ENCODE measurements at places on chromosomes 16 and 17.

GRCh38 chr17:3845291-3845620 lies 790 bp downstream of the NCBP3 start:
- DNase-seq = peak; percentile 51

GRCh38 chr17:72714357-72714966 lies 378.0 kb downstream of the SLC39A11 start:
- DNase-seq = no peak

DNA sequence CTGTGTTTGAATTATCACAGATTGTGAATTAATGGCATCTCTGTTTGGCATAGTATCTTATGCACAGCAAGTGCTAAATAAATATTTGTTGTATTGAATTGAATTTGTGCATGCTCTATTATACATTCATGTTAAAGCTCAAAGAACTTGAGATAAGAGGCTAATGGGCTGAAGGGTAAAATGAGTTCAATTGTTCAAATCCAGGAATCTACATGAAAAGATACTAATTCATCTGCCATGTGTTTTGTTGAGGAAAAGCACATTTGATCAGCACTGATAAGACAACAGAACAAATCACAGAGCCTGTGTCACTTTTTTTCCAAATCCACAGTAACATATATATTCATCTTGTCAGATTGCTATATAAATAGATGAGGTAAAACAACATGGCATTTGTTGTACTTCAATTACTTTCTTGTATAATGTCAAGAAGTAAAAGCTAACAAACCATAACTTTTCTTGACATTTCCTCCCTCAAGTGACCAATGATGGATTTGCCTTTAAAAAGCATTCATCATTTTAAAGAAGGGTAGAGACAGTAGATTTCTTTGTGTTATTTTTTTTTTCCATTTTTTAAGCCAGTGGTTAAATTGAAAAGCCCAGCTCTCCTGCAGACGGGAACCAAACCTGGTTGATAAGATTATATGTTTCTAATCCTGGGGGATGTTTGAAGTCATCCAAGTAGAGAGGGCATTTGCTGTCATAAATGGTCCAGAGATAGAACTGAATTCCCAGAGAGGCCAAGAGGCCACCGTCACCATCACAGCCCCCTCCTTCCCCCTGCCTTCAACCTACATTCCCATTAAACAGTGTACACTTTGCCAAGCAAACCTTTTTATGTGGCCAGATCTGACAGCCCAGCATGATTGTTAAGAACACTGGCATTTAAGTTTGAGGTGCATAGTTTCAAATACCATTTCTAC lies 123.0 kb downstream of the CHD9NB start:
- no peak for DNase-seq

GRCh38 chr17:13395862-13396261 lies 205.9 kb downstream of the HS3ST3A1 start:
- no peak for DNase-seq

DNA sequence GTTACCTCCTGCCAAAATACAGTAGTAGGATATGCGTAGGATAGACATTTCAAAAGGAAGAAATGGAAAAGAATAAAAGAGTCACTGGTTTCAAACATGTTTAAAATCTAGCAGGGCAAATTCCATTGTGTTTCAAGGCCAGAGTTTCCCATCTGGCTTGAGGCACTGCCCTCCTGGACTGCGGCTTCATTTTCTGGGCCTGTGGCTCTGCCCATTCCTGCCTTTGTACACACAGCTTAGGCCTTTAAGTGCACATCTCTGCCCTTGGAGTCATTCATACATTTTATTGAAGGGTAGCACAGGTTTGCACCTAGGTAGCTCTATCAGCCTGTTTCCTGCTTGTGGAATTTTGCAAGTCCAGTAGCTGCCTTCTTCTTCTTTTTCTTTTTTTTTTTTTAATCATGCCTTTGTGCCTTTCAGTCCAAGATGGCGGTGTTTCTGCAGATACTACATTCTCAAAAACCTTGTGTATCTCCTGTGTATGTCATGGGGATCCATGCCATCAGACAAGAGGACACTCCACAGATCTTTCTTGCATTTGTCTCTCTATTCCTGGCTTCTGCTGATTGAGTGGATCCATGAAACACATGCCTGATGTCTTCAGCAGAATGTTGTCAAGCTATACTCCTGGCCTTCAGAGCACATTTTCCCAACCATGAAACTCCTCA lies 282.9 kb downstream of the BCAS3 start:
- no peak for DNase-seq

- DNase-seq = no peak
Measured at GRCh38 chr16:67531247-67531646, 2.6 kb downstream of the RIPOR1 start.

- no peak for DNase-seq
Measured at GRCh38 chr17:6524520-6524919, 31.8 kb downstream of the PITPNM3 start.

DNA sequence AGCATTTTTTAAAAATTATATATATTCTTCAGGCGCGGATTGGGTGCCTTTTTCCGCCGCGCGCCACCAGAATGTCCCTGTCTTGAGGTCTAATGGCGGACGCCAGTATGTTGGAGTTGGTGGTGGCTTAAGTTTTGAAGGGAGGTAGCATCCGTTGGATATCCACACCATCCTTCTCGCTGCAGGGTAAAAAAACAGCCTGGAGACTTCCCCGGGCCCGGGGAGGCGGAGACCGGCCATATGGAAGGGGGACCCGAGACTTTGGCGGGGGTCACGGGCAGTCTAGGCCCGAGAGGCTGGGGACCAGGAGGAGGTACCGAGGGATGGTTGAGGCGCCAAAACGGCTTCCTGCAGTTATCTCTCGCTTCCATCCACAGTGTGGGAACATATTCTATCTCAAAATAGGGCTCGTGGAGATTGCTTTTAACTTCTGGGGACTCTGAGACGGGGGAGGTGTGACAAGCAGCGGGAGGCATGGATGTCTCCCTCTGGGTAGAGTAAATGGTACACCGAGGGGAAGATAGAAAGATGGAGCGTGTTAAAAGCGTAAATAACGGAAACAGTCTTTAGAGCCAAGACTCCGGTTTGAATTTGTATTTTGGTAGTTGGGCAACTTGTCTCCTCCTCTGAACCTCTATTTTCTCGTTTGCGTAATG lies at the start of gene SF3B3:
Gene SF3B3 (plus strand): TSS at position 74 of the 656 bp plus-strand sequence. CDS start 2,841 bp downstream, outside the sequence.
- DNase-seq = peak; percentile 73

DNA sequence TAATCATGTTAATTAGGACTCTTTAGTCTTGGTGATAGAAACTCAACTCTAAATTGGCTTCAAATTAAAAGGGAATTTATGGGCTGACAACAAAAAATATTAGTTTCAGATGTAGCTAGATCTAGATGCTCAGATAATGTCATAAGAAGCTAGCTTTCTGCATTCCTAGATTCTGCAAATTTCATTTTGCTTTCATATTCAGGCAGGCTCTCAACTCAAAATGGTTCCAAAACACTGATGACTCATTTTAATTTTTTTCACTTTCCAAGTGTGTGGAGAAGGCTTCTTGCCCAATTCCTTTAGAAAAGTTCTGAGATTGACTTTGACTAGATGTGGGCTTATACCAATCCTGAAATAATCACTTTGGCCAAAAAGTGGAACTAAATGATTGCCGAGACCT lies 236.7 kb upstream of the GOT2 start:
- no peak for DNase-seq

GRCh38 chr16:12602811-12603698 lies 200.6 kb downstream of the CPPED1 start:
- no peak for DNase-seq

DNA sequence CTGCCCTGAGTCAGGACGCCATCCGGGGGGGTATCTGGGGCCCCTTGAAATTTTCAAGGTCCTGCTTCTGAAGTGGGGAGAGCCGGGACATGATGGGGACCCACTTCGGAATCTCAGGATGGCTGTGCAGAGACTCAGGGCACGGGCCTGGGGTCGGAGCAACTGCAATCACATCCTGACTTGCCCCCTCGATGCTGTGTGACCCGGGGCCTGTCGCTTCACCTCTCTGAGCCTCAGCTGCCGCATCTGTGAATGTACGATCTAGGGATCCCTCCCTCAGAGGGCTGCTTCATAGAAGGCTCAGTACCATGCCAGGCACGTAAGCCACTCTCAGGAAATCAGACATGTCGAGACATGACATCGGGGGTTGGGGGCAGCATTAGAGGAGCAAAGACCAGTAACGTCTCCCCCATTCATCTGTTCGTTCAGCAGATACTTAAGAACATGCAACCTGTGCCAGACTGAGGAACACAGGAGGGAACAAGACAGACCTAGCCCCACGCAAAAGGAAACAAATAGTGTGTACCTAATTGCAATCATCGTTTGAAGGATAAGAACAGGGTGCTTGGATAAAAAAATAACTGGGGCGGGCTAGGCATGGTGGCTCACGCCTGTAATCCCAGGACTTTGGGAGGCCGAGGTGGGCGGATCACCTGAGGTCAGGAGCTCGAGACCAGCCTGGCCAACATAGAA lies 229.6 kb downstream of the PARN start:
- DNase-seq = no peak

DNA sequence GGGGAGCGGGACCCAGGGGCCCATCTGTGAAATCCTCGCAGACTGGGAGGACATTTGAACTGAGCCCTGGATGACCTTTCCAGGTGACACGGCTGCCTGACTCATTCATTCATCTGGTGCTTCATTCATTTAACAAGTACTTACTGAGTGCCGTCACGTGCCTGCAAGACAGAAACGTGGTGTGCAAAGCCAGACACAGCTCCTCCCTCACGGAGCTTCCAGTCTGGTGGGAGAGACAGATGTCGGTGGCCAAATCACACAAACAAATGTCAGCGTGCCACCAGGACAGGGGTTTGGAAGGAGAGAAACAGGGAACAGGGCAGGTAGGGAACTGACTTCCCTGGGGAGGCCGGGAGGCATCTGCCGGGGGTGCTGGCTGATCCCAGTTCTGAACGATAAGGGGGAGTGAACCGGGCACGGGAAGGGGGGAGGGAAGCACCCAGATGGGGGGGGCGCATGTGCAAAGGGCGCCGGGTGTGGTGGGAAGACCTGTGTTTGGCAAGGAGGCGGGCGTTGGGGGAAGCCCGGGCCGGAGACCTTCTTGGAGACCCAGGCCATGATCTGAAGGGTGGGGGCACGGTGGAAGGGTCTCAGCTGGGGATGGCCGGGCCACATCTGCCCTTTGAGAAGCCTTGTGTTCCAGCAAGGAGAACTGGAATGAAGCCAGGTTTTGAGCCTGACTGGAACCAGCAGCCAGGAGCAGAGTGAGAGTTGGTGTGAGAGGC lies 93.6 kb upstream of the CIBAR2 start:
- no peak for DNase-seq

- DNase-seq = peak; percentile 23
Measured at GRCh38 chr17:67375054-67375427, 2.0 kb upstream of the PITPNC1 start.

- DNase-seq = no peak
Measured at GRCh38 chr16:24906199-24906808, 60.5 kb downstream of the SLC5A11 start.

DNA sequence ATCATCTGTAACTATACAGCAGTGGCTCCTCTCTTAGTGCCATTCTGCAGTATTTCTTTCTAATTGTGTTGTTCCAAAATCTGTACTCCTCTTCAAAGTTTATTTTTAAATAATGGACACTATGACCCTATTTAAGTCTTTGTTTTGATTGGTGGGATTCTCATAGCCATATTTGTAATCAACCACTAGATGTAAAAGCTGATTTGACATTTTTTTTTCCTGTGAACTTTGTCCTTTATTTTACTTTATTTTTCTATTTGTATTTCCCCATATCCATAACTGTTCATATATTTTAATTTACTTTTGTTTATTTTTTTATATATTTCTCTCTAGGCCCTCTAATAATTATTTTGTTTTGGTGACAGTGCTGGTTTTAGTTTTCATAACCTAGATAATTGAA lies 544.4 kb downstream of the KCNJ2 start:
- no peak for DNase-seq

- no peak for DNase-seq
Measured at GRCh38 chr16:11211977-11212797, 43.8 kb downstream of the SOCS1 start.

- DNase-seq = no peak
Measured at GRCh38 chr17:6059406-6059805, 10.8 kb upstream of the WSCD1 start.

GRCh38 chr16:58510097-58510775 lies 5.1 kb upstream of the SETD6 start:
- DNase-seq = peak; percentile 25

DNA sequence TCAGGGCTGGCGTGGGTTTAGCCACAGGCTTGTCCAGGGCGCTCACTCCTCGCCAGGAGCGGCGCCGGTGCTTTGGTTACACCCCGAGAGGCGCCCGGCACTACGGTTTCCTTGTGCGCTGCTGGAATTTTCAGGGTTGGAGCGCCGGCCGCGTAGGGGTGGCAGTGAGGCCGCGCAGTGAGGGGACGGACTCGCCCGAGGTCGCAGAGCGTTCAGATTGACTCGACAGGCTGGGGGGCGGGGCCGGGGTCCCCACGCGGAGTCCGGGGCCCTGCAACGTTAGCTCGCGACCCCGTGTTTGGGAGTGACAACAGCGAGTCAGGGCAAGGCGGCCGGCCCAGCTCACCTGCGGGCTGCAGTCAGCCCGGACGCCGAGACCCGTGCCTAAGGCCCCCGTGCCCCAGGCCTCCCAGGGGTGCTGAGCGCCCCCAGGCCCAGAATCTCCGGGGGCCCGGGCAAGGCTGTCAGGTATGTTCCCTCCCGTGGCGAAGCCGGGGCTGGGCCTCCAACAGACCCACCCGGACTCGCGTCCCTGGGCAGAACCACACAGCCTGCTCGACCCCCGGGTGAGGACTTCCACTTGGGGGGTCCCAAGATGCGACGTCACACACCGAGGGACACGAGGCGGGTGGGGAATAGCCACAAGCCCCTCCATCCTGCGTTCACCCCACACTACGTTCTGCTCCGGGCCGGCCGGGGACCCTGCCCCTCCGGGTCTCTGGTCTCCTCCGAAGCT lies 1.3 kb upstream of the ACTG1 start:
- DNase-seq = peak; percentile 55
